ENCODE measurements at places on chromosomes 4 and X. TPM values are rescaled to one million over a fixed set of nuclear protein-coding genes. Genes with fewer than 3 reads are reported as not detected.

The SLC2A9 gene
- 0.86 TPM for total RNA-seq

The FRMD7 gene
- not detected for total RNA-seq

DNA sequence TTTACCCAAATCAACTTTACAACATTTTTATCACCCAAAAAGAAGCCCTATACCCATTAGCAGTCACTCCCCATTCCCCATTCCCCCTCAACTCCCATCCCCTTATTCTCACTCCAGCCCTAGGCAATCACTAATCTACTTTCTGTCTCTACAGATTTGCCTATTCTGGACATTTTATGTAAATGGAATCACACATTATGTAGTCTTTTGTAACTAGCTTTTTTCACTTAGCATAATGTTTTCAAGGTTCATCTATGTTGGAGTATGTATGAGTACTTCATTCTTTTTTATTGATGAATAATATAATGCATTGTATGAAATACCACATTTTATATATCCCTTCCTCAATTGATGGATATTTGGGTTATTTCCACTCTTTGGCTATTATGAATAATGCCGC is 36.1 kb upstream of the HERC5 start:
- no peak for DNase-seq

- no peak for DNase-seq
Measured at GRCh38 chr4:79015411-79015810, 76.2 kb upstream of the PAQR3 start.

DNA sequence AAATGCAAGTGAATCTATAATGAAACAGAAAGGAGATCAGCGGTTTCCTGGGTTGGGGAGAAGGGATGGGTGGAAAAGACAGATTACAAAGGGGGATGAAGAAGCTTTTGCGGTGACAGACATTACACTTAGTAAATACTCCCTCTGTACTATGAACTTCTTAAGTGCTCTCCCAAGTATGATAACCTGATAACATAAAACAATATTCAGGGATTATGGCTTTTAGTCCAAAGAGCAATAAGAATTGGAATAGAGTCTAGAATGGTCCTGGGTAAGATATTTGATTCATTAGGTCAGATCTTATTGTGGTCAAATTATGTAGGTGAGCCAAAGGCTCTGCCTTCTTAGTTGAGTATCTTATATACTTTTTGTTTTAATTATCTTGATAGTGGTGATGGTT is 9.2 kb downstream of the LRRC66 start:
- no peak for DNase-seq

DNA sequence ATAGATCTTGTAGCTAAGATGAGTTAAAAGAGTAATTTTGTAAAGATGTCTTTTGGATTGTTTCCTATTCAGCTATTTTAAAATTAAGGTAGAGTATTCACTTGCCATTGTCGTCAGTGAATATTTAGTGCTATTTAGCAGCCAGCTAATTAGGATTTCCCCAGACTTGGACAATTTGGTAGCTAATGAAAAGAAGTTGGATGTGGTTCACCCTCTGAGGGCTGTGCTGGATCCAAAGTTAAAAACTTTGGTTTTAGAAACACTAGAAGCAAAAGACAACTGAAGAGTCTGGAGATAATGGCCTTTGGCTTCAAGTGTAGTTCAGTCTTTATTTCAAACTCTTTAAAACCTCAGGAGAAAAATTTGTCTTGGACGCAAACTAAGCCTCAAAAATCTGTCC is 41.3 kb downstream of the ATG4A start:
- no peak for DNase-seq

The MAGED4B gene
- total RNA-seq = 0.44 TPM

The SYN1 gene
- total RNA-seq = 0.36 TPM

GRCh38 chrX:153537526-153538295 is 20.3 kb downstream of the ATP2B3 start:
- no peak for DNase-seq

DNA sequence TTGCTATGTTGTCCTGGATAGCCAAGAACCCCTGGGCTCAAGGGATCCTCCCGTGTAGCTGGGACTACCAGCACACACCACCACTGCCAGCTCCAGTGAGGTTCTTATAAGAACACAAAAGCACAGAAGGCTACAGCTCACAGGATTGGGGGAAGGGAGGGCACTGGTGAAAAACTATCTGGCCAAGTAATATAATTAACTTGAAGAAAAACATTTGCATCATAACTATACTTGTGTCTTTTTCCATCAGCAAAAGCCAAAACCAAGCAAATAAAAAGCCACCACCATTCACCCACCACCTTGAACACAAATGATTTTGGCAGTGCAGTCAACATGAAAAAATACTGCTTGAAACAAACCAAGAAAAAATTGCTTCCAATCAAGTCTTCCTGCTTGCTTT is 188.2 kb downstream of the MAML3 start:
- no peak for DNase-seq

DNA sequence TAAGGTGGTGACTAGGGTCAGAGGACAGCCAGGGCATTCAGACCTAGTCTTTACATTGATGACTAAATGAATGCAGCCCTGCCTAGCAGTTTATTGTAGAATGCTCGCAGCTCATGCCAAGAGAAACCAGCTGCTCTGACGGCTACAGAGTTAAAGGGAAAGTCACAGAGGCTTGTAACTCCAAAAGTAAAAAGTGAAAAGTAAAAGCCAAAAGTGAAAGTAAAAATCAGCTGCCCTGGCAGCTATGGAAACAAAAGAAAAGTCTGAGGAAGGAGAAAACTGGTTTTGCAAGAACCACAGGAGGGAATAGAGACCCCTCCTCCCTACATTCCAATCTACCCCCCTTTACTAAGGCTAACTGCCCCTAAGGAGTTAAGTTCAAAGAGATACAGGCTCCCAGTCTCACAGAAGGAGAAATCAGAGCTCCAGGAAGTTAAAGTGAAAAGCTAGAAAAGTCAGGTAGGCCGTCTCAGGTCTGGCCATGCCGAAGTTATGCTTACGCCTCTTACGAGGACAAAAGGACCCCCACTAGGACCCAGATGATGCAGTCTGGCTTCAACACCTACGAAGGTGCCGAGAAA is 6.0 kb downstream of the GAGE10 start:
- peak; percentile 43 for DNase-seq

The SSX4B gene
- total RNA-seq = not detected

GRCh38 chr4:172153719-172154118 is 340.5 kb downstream of the GALNTL6 start:
- DNase-seq = no peak

The SHROOM4 gene
- not detected for total RNA-seq

DNA sequence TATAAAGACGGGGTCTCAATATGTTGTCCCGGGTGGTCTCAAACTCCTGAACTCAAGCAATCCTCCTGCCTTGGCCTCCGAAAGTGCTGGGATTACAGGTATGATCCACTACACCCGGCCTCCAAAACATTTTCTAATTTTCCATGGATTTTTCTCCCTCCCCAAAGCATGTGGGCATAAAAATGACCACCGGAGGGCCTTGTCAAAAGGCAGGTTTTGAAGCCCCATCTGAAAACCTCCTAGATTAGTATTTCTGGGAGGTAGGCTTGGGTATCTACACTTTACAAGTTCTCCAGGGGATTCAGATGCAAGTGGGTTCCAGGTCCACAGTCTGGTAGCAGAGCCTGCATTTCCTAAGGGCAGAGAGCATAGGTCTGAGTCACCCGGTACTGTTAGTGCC is 1.4 kb upstream of the GPR173 start:
- no peak for DNase-seq

DNA sequence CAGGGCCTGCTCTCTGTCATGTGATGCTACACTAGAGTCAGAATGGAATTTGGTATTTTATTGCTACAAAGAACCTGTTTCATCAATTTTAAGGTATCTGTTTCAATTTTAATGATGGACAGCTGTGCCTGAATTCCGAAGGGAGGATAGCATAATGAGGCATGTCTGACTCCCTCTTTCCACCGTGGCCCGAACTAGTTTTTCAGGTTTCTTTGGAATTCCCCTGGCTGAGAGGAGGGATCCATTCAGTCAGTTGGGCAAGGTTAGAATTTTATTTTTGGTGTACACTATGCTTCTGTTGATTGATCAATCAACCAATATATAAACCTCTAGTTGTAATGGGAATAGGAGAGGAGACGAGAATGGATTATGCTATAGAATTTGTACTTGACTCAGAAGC is 761.8 kb downstream of the FAM133A start:
- DNase-seq = no peak

The MXRA5 gene
- not detected for total RNA-seq

DNA sequence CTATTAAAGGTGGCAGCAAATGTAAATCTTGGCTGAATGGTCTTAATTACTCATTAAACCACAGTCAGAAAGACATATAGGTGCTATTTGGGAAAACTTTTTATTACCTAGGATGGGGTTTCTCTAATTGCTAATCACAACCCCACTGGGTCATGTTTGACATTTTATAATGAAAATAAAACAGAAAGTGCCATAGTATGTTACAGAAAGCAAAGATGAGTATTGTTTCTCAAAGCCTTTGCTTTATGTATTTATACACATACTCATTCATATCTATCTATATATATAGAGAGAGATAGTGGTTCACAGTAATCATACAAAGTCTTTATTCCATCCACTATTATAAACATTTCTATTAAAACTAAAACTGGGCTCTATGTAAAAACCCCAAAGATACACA is 18.2 kb downstream of the TMEM184C start:
- DNase-seq = no peak

- no peak for DNase-seq
Measured at GRCh38 chrX:139201924-139202323, 328.6 kb upstream of the F9 start.

DNA sequence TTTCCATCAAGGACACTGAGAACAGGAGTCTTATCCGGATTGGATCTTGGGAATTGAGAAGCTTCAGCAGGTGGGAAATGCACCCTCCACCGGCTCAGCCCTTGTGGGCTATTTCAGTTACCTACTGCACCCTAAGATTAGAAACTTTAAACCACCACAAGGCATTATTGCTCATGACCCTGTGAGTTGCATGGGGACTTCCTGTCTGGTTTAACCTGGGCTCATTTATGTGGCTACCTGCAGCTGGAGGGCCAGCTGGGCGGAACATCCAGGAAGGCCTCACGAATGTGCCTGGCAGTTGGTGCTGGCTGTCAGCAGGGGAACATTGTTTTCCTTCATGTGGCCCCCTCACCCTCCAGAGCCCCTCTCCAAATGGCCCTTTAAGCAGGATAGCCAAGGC is 164.1 kb downstream of the DEFB131A start:
- DNase-seq = no peak

DNA sequence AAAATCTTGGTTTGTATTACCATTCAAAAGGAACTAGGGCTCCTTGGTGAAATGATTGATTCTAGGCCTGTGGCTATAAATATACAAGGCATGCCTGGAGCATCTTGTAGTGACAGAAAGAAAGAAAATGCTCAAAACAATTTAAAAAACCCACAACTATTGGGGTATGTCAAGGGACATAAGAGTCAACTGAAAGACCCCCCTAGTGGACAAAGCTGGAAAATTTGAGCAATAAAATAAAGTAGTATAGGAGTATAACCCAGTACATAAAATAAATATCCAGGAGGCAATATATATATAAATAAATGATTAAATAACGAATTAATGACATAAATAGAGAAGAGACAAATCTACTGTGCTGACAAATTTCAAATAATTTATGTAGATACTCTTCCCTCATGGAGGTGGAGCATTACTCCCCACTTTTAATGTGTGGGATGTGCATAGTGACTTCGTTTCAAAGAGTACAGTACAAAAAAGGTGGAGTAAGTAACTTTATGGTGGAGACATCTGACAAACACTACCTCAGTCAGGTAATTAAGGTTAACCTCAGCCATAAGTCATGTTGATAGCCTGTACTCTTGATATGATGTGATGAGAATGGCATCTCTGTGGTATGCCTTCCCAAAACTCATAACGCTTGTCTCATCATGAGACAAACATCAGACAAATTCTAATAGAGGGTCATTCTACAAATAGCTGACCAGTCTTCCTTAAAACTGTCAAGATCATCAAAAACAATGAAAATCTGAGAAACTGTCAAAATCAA is 185.0 kb upstream of the GLRA2 start:
- DNase-seq = no peak

DNA sequence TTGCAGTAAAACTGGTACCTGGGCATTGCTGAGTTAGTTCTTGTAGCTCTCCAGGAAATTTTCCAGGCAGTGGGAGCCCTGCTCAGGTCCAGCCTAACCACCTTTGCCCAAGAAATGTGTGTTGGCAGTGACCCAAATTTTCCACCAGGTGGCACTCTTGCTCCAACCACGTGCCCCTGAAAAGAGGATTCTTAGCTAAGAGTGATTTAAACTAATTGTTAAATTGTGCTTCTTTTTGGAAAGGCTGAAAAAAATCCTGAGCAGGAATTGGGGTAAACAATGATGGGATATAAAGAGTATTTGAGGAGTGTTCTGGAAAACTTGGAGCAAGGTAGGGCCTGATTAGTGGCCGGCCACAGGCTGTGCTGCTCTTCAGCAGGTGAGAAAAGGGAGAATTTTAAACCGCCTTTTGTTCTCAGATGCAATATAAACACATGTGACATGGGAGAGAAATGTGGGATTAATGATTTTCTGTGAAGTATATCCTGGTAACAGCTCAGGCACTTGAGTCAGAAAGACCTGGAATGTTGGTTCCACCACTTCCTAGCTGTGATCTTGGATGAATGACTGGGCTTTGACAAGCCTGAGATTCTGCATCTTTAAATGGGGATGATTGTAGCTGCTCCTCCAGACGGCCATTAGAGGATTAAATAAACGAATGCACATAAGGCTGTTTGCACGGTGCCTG is 219.6 kb downstream of the PTTG2 start:
- DNase-seq = peak; percentile 86

- no peak for DNase-seq
Measured at GRCh38 chrX:63404332-63404731, 53.2 kb upstream of the SPIN4 start.

- no peak for DNase-seq
Measured at GRCh38 chr4:61468024-61468720, 268.0 kb downstream of the ADGRL3 start.

- DNase-seq = no peak
Measured at GRCh38 chr4:85659610-85660218, 184.8 kb downstream of the ARHGAP24 start.

GRCh38 chrX:11533199-11533651 is 132.5 kb downstream of the ARHGAP6 start:
- DNase-seq = no peak

DNA sequence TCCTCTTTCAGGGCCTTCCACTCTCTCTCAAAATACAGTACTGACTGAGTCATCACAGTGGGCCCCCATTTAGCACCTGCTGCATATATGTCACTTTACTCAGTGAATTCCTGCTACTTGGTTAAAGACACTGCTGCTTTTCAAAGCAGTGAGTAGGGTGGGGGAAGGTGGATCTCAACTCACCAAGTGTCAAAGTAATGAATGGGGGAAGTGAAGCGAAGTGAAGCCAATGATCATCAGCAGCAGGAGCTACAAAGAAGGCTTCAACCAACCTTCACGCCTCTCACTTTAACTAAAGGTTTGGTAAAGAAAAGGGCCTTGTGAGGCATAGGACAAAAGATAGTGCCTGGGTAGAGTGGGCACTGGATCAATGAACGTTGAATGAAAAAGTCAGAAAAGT is 424.1 kb downstream of the SMARCA1 start:
- no peak for DNase-seq

All from activated naive CD4-positive, alpha-beta T cell treated with anti-CD3 and anti-CD28 coated beads for 36 hours (primary cell).